Hypothalamus (tissue), 51 donors: ENCODE measurements at places on chromosomes 6 and 20.

- no peak for DNase-seq
Measured at GRCh38 chr20:33908336-33908735, 85.4 kb upstream of the RALY start.

GRCh38 chr20:33964441-33964840 is 29.3 kb upstream of the RALY start:
- no peak for DNase-seq

DNA sequence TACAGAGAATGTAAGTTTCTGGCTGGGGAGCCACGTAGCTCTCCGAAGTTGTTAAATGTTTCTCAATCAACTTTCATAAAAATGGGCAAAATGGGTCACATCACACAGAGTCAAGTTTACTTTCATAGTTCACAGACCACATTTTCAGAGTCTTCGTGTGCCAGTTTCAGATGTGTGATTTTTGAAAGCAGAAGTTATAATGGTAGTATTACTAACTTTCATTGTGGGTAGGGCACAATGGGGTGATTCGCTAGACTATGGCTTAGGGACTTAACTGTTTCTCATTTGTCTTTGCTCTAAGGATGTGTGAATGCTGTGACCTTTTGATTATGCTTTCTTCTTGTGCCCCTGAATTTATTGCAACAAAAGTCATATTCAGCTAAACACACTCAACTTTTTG is 109.0 kb upstream of the SUPT3H start:
- DNase-seq, result no peak

- DNase-seq, result no peak
Measured at GRCh38 chr20:36883977-36884535, 8.1 kb downstream of the TLDC2 start.

DNA sequence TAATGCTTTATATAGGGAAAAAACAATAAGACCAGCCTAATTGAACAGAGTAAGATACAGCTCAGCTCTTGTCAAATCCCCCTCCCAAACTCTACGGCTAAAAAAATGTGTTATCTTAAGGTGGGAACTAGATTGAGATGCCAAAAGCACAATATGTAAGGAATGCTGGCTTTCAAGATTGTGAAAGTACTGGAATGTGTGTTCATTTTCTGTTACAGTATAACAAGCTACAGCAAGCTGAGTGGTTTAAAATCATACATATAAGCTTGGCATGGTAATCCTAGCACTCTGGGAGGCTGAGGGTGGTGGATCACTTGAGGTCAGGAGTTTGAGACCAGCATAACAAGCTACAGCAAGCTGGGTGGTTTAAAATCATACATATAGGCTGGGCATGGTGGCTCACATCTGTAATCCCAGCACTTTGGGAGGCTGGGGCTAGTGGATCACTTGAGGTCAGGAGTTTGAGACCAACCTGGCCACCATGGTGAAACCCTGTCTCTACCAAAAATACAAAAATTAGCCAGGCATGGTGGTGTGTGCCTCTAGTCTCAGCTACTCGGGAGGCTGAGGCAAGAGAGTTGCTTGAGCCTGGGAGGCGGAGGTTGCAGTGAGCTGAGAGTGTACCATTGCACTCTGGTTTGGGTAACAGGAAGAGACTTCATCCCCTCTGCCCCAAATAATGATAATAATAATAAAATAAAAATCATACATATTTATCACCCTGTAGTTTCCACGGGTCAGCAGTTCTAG is 297.7 kb downstream of the DOK5 start:
- no peak for DNase-seq

DNA sequence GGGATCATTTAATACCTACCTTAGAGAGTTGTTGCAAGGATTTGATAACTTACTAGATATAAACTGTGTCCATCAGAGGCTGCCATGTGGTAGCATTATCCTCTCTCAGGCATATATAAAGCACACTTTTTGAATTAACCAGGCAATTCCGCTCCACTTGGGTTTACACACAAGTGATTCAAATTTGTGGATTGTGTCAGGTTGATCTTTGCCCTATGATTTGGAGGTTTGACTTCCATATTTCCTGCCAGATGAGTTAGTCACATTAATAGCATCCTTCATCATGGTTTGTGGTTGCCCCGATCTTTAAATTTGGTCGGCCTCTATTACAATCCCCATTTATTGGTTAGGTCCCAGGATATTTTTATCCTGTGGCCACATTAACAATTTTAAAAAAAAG is 44.8 kb upstream of the CTAGE9 start:
- no peak for DNase-seq

DNA sequence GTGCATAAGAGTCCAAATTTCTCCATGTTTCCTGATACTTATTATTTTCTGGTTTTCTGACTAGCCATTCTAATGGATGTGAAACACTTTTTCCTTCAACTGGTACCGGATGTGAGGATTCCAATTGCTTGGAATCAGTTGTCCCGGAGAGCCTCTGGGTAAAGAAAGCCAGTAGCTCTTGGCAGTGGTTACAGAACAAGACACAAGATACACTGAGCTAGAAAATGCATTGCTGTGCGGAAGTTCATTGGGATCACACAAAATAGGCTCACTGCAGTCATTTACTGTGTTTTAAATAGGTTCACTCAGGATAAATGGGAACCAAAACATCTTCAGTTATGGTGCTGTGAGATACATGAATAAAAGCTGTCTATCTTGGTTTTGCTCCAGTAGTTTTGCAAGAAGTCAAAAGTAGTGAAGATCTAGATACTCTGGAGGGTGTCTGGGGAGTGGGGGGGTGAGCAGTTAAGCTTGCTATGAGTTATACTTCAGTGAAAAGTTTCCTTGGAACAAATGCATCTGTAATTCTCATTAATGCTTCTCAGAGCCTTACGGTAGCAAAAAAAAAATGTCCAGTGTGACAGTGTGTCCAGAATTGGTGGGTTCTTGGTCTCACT is 54.4 kb upstream of the RNF182 start:
- no peak for DNase-seq

GRCh38 chr20:48694381-48694865 is 133.4 kb downstream of the PREX1 start:
- DNase-seq, result no peak

DNA sequence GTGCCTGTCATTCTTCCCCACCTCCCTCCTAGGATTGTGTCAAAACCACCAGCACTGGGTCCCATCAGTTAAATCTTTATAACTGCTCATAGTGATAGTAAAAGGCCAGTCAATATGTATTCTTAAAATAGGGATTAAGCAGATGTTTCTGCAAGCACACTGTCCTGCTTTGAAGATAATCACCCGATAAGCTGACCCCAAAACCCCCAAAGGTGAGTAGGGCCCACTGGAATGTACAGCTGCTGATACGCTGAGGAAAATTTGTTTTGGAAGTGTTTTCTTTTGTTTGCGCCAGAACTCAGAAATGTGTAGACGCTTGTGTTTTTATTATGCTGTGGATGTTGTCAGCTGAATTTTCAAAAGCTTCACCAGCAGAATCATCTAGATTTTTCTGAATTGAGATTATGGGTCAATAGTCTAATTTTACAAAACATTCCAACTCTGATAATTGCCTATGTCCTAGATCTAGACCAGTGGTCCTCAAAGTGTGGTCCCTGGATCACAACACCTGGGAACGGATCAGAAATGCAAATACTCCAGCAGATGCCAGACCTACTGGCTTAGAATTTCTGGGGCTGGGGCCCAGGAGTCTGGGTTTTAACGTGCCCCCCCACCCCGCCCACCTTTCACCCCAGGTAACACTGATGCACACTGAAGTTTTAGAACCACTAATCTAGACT is 11.4 kb downstream of the BFSP1 start:
- DNase-seq, result no peak

DNA sequence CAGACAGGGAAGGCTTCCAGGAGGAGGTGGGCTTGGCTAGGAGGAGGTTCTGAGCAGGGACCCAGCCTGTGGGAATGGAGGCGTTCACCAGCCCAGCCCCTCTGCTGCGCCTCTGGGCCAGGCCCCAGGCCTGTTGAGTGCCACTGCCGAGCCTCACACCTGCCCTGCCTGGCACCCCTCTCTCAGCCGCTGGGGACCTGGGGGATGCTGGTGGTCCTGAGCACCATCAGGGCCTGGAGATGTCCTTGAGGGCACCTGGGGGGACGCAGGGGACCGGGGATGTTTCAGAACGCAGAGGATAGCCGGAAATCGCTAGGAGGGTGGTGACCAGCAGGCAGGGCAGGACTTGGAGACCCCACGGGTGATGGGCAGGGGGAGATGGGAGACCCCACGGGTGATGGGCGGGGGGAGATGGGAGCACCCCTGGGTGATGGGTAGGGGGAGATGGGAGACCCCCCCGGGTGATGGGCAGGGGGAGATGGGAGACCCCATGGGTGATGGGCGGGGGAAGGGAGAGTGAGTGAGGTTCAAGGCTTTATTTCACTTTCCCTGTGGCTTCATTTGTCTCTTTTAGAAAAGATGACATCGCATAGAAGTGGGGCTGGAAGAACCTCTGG is 12.7 kb downstream of the GATA5 start:
- no peak for DNase-seq

GRCh38 chr6:64998204-64998603 is 708.8 kb downstream of the EYS start:
- no peak for DNase-seq

DNA sequence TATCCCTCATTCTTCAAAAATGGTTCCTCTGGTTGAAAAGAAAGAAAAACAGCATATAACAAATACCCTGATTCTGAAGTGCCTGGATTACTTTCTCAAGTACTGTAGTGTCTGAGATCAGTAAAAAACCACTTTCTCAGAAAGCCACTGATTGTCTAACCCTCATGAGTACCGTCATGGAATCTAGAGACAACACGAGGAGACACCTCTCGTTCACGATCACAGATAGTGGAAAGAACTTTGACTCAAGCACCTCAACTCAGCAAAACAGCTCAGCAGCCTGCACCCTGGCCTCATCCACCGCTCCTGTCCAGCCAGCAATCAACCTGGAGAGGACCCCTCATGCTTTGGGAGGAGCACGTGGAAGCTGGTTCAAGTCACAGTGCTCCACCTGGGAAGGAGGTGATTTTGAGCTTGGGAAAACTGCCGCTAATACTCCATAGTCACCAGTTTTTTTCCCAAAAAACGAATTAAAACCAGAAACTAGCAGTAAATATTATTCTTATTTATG is 1.0 kb downstream of the SCML4 start:
- no peak for DNase-seq

DNA sequence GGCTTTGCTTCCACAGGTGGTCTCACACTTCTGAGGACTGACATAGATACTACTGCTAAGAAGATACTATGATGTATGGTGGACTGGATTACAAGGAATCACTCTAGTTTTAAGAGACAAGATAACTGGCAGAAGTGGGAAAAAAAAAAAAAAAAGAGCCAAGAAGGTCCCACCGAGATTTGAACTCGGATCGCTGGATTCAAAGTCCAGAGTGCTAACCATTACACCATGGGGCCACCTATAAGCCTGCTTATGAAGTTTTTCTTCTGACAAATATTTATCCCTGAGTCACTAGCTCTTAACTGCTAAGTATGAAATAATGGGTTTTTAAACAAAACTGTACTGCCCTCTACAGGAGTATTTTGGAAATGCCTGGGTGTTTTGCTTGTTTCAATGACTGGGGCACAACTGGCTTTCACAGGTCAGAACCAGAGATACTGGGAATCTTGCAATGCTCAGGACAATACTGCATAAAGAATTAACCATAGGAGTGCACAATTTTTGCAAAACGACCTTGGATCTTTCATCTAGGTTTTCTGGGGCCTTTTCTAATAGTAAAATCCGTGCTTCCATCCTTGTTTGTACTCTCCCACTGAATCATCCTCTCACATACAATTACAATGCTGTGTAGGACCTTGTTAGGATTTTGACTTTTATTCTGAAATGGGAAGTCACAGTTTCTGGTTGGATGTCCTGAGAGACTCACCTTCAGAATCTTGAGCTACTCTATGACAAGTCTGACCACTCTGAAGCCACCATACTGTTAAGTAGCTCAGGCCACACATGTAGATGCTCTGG is 116.3 kb downstream of the OR2B2 start:
- DNase-seq, result no peak

DNA sequence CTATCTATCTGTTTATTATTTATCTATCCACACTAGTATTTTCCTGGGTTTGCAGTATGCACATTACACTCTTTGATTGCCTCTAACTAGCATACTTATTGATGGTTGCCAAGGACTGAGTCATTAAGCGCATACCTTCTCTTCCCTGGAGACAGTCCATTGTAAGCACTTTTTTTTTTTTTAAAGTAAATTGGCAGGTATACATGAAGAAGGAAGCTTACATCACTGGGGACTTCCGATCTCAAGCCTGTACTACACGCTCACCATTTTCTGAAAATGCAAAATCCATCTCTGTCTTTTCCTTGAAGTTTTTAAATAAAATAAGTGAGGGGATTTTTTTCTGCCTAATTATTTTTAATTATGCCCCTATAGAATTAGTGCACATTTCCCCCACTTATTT is 63.5 kb downstream of the HMGN3 start:
- no peak for DNase-seq

- DNase-seq, result no peak
Measured at GRCh38 chr6:117728626-117729025, 53.4 kb downstream of the NUS1 start.

- no peak for DNase-seq
Measured at GRCh38 chr20:41072915-41073314, 44.3 kb downstream of the TOP1 start.

DNA sequence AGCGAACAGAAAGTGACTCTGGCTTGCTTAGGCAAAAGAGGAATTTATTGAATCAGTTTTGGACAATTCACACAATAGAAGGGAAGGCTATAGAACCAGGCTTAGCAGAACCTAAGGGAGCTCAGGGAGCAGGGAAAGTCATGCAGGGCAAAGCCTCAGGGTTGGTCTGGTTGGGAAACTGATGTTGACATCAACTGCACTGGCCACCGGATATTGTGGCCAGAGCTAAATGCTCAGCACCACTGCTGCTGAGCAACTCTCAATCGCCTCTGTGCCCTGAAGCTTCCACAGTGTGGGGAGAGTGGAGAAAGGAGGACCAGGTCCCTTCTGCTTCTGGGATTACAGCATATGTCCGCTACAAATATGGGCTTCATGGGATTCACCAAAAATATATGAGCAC is 93.3 kb upstream of the GCM1 start:
- peak; percentile 7 for DNase-seq

DNA sequence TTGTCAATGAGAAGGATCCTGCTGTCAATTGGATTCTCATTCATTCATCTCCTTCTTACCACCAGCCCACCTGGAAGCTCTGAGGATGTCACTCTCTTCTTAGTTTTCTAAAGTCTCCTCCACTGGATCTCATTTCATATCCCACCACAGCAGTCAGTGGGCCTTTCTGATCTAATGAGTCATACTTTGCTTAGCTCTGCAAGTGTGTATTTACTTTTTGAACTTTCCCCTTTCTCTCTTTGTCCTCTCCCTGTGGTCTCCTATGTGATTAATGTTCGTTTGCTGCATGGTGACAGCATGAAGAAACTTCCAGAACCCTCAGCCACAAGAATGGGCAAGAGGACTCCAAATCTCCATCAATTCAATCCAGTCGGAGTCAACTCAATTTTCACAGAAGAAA is 63.6 kb upstream of the SYNDIG1 start:
- no peak for DNase-seq

DNA sequence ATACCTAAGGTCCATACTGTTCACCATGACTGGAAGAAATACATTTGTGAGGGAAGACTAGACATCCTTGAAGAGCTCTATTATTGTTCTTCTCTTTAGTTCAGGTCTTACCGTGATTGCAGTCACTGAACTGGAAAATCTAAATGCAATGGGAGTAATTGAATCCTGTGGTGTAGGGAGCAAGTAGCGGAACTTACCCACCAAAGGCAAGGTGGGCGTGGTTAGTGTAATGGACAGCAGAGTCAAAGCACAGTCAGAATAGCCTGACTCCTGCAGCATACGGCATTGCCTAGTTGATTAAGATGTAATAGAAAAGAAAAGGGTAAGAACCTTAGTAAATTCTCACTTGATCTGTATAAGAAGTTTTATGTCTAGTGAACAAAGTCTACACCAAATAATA is 679.7 kb upstream of the EPHA7 start:
- no peak for DNase-seq
